ENCODE measurements at places on chromosomes 2 and 18.
A peak's percentile ranks its signal among the peaks of the same experiment; 100 is the strongest.

- no peak for DNase-seq
Measured at GRCh38 chr2:25419678-25420242, 78.0 kb upstream of the DNMT3A start.

DNA sequence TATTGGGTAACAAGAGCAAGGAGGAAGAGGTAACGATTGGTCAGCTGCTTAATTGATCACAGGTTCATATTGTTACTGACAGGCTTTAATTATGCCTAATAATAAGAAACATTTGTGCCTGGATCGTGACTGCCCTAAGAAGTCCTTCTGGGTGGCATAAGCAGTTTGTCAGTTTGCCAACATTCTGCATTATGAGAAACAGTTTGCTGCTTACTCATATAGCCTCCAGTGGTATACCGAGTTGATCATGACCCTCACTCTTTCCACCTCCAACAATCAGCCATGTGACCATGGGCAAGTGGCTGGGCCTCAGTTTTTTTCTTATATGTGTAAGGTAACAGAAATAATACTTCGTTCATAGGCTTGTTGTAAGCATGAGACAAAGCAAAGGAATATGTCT, 96.6 kb upstream of the CABLES1 start:
- DNase-seq: no peak

GRCh38 chr2:213490087-213490486, 205.8 kb downstream of the SPAG16 start:
- DNase-seq: no peak

GRCh38 chr2:29035016-29035745, 39.1 kb downstream of the PCARE start:
- no peak for DNase-seq

GRCh38 chr18:22556222-22557167, 138.8 kb upstream of the CTAGE1 start:
- DNase-seq: no peak

DNA sequence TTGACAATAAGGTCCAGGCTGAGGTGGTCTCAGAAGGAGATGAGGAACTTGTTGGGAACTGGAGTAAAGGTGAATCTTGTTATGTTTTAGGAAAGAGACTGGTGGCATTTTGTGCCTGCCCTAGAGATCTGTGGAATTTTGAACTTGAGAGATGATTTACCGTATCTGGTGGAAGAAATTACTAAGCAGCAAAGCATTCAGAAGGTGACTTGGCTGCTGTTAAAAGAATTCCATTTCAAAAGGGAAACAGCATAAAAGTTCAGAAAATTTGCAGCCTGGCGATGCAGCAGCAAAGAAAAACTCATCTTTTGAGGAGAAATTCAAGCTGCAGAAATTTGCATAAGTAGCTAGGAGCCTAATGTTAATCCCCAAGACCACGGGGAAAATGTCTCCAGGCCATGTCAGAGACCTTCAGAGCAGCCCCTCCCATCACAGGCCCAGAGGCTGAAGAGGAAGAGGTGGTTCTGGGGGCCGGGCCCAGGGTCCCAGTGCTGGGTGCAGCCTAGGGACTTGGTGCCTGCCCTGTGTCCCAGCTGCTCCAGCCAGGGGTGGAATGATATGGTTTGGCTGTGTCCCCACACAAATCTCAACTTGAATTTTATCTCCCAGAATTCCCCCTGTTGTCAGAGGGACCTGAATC, 73.5 kb downstream of the FIGN start:
- DNase-seq: no peak

GRCh38 chr18:63924551-63924950, 16.8 kb downstream of the SERPINB10 start:
- no peak for DNase-seq

GRCh38 chr2:27829791-27830190, 58.3 kb downstream of the MRPL33 start:
- DNase-seq: no peak

DNA sequence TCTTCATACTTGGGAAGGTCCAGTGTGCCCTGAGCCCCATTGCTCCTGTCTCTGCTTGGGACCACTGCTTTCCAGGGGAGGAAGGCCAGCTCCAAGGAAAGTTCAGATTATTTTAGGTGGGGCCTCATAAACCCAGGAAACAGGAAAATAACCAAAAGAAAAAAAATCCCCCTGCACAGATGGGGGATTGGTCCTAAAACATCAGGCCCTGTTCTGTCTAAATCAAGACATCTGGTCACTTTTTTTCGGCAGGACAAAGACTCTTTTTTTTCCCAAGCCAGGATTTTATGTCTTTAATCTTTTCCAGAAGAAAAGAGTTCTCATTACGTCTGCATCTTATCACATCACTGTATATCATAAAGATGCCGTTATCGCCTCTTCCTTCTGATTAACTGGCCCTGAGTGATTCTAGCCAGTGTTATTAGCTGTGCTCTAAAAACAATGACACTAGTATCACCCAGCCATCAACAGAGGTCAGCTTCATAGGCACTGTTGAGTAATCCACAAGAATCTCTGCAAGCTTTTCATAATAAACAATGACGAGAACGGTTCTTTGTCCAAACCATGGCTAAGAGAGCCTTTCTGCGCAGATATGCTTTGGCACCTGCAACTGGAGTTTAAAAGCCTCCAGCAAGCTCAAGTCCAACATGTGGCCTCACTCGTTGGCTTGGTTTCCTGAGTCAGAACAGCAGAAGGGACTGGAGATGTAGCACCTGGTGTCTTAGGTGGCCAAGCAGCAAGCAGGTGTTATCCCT, 138.2 kb downstream of the VAPA start:
- DNase-seq: no peak

- DNase-seq: no peak
Measured at GRCh38 chr18:70075906-70076305, 128.2 kb upstream of the CD226 start.

- DNase-seq: no peak
Measured at GRCh38 chr2:161135951-161136593, 24.2 kb upstream of the TANK start.

GRCh38 chr2:236942554-236942953, 143.1 kb upstream of the COPS8 start:
- DNase-seq: no peak

DNA sequence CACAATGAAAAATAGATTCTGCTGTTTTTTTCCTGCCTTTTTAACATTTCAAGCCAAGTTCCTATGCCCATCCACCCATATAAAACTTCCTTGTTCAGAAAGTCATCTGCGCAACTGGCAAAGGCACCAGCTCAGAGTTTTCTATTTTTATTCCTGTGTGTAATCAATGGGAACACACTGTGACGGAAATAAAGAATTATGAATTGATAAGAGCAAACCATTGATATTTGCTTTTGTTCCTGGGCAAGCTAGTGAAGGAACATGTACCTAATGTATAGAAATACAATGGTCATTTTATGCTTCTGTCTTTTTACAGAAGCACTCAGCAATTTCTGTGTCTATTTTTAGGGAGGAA, 30.8 kb upstream of the AAK1 start:
- DNase-seq: no peak

GRCh38 chr2:212908031-212908430, 243.4 kb downstream of the IKZF2 start:
- no peak for DNase-seq

GRCh38 chr2:45178854-45179253, 169.6 kb upstream of the SIX2 start:
- DNase-seq: no peak

- no peak for DNase-seq
Measured at GRCh38 chr18:12008181-12008767, 27.0 kb downstream of the IMPA2 start.

GRCh38 chr2:85781013-85781332, 27.2 kb downstream of the ATOH8 start:
- DNase-seq: no peak

GRCh38 chr2:36834731-36835524, 131.4 kb downstream of the STRN start:
- no peak for DNase-seq

- no peak for DNase-seq
Measured at GRCh38 chr2:20223407-20224163, 1.3 kb downstream of the SDC1 start.

DNA sequence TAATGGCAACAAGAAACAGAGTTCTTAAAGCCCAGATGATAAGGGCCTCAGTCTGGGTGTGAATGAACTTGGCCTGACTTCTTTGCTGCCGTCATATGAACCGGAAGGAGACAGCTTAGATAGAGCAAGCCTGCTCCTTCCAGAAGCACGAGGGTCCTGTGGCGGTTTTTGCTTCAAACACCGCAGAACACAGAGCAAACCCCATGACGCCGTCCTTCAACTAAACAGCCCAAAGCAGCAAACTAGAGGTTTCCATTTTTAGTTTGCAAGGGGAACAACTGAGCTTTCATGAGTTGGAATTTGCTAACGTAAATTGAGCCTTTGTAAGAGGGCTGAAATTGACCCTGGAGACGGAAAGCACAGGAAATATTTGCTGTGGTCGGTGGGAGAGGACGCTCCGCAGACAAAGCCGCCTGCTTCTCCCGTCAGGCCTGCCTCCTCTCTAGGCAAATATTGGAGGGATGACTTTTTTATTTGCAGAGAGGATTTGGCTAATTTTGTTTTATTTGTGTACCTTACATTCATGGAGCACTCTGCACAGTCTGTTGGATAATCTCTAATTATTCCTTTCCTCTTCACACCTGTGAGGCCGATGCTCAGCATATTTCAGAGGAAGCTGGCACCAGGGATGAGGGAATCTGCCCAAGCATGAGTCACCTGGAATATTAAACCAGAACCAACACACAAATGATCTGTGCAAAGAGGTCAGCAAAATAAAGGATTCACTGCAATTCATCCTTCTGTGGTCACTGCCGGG, 134.0 kb upstream of the NCK2 start:
- no peak for DNase-seq

DNA sequence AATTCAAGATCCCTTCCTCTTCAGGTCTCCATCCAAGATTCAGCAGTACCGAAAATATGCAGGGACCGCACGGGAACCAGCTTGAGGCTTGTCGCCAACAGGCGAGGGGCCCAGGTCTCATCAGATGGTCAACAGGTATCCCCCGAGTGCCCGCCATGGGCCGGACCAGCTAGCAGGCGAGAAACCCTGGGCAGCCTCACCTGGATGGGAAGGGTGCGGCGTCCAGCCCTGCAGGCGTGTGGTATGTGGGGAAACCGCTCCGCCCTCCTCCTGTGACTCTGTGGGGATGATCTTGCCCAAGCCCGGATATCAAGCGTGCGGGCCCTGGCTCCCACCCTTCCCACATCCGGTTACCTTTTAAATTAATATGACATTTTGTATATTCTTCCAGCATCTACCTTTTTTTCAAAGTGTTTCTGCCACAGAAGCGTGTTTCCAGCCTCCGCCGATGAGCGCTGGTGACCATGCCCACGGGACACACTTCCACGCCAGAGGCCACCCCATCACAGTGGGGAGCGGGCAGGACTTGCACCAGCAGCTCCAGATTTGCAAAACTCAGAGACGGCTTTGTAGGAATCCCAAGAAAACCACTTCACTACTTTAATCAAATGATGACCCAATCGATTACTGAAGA, 33.2 kb downstream of the ZNF516 start:
- no peak for DNase-seq

DNA sequence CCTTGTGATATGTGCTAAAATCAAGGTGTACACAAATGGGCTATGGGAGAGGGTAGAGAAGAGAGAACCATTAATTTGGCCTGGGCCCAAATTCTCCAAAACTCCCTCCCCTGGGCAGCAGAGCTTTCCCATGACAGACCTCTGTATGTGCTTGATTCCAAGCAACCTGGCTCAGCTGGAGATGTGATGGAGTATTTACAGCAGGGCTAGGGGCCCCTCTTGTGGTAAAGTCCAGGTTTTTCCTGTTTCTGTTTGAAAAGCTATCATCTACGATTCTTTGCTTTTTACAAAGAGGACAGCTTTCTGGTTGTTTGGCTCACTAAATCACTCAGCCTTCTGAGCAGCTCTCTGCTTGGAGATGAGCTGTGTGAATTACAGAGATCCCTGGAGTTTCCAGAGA, 40.3 kb downstream of the KCNS3 start:
- DNase-seq: peak; percentile 9

DNA sequence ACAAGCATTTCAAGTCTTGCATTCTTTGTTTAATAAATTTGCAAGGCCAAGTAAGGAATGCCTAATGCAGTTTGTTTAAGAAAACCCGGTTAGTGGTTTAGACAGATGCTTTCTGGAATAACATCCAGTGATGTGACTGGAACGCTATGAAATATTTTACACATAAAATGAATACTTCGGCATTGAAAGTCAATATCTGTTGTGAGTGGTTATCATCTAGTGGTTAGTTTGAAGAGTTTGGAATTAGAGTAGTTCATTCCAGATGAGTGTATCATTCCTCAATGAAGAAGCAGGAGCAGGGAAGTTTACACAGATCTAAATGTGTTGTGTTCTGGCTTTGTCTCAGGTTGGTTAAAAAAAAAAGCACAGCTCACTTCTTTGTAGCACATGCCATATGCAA, 608.0 kb upstream of the PIK3C3 start:
- DNase-seq: no peak

Measured in DMS79 (cell line).